ENCODE measurements at places on chromosomes 16 and 17.
A peak's percentile ranks its signal among the peaks of the same experiment; 100 is the strongest.

GRCh38 chr16:49455181-49455990 lies 81.8 kb downstream of the C16orf78 start:
- no peak for DNase-seq

GRCh38 chr16:29148131-29148691 lies 163.4 kb downstream of the LAT start:
- DNase-seq, result peak; percentile 34

DNA sequence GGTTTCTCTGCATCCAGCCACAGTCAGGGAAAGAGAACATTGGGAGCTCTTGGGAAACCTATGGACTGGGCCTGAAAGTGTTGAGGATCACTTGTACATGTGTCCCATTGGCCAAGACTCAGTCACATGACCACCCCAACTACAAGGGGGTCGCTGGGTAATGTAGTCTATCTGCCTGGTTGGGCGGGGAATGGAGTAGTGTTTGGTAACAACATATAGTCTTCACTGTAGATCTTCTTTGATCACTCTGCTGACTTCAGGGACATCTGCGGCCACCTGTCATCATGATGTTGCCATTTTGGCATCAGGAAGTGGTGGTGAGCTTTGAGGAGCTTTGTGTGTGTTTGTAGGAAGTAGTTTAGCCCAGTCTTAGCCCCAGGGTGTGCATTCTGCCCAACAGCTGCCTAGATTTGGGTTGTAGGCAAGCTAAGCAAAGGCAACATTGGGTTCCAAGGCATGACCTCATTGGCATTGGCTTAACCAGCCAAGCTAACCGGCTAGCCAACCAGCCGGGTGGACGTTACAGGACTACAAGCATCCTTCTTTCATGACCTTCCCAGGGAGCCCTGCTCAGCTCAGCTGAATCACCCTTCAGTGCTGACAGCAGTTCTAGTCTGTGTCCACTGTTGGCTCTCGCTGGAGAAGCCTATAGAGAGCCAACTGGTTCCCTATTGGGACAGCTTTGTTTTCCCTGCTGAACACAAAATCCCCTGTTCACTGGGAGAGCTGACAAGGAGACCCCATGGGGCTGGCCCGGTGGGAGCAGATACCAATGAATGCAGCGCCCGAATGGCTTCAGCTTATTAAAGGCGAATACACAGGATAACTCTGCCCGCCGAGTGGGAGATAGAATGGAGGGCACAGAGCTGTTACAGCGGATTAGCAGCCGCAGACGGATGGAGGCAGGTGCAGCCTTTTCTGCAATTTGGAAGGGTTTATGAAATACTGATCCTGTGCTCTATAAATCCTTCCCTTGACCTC lies 178.6 kb downstream of the NTN1 start:
- no peak for DNase-seq

DNA sequence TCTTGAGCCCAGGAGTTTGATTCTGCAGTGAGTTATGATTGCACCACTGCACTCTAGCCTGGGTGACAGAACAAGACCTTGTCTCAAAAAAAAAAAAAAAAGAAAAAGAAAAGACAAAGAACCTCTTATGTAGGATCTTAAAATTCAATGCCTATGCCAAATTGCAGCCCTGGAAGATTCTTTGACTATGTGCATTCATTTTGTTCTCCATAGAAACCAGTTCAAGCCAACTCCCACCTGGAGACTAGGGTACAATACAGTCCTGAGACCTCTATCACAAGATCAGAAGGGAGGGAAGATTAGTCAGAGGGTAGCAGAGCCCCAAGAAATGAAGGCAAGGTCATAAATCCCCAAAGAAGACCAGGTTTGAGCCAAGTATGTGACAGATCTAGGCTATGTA lies 90.6 kb upstream of the HAS3 start:
- no peak for DNase-seq

All from suppressor macrophage treated with lipopolysaccharide for 4 hours (primary cell).